Muscle of back (tissue), 13 donors: ENCODE measurements at places on chromosomes 13 and 19.

- DNase-seq: no peak
These were observed 88.6 kb downstream of the FGF9 start for GRCh38 chr13:21759463-21759862.

DNA sequence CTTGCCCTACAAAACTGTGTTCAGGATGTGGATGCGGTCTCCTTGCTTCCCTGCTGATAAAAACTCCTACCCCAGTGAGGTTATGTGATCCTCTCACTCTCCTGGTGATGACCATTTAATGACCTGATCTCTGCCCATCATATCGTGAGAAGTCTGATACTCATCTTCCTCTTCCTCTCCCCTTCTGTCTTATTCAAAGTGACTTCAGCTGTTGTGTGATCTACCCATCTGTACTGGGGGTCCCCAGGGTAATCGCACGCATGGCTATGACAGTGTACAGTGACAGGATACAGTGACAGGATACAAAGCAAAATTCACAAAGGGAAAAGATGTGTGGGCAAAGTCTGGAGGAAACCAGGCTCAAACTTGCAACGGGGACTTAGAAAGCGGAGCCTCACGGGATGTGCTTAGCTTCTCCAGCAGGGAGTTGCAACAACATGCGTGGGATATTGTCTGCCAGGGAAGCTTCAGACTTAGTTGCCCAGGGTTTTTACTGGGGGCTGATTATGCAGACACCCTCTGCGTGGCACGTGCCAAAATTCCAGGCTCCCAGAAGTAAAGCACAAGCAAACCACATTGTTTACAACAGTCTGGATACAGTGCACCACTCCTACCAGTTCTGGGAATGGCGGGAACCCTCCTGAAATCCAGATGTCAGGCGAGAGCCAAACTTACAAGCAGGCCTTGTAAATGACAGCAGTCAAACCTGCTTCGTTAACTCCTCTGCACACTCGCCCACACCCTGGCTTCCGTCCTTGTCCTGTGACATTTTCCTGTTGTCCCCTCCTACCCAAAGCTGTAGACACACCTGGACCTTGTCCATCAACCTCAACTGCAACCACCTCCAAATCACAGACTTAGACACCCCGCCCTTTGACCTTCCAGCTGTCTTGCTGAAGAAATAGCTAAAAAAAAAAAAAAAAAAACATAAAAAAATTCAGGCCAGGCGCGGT, 18.0 kb upstream of the GARRE1 start:
- no peak for DNase-seq

DNA sequence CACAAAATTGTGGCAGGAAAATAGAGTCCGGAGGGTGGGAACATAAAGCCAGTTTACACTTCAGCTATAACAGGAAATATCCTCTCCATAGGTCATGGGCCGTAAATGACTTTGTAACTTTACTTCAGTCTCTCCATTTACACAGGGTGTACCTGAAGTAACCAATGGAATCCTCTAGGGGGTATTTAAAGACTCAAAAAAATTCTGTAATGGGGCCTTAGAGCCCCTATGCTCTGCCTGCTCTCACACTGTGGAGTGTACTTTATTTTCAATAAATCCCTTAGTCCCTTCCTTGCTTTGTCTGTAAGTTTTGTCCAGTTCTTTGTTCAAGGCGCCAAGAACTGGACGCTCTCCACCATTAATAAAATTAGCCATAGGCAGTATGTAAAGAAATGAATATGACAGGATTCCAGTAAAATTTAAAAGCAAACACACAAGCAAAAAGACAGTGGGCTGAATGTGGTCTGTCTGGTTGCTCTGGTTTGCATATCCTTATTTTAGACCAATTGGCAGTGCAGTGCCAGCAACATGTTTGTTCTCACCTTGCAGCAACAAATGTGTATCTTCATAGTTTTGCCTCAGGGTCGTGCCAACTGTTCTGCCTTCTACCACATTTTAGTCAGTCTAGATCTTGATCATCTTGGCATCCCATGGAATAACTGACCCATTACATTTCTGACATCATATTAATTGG, 801.5 kb upstream of the SPRY2 start:
- DNase-seq: no peak

GRCh38 chr13:112253631-112254030, 122.5 kb upstream of the SPACA7 start:
- no peak for DNase-seq

DNA sequence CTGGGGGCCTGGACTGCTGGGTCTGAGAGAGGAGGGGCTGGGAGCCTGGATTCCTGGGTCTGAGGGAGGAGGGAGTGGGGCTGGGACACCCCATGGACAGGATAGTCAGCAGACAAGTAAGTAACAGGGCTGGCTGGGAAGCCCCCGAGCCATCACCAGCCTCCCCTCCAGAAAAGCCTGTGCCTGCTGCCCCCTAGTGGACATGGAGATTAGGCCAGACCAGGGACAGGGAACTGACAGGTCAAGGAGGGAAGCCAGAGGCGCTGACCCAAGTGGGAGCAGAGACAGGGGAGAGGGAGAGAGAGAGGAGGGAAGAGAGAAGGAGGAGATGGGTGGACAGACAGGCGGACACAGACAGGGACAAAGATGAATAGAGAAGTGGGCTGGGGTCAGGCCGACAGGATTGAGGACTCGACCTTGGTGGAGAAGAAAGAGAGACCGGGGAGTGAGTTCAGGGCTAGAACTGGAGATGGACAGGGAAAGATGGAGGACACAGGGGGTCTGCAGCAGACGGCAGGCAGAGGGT, 6.7 kb upstream of the ERFL start:
- peak; percentile 33 for DNase-seq

DNA sequence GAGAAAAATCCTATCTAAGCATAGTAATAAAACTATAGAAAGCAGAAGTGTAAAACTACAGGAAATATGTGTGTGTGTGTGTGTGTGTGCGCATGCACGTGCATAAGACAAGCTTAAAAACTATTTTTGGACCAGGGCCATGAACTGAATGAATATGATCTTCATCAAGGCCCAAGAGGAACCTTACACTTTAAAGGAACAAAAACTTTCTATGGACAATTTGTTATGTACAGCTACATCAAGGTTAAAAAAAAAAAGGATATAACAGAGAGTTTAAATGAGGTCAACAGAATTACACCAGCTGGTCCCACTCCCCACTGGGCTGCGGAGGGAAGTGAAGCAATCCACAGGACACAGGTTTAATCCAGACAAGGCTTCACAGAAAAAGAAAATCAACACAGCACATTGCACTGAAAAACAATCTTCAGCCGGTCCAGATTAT, 151.1 kb downstream of the LHFPL6 start:
- DNase-seq: peak; percentile 90

GRCh38 chr13:73011751-73012150, 47.1 kb upstream of the KLF5 start:
- DNase-seq: no peak

GRCh38 chr19:41351339-41352245, 2.1 kb downstream of the TGFB1 start:
- no peak for DNase-seq
